ENCODE measurements at places on chromosomes 7 and 10.

DNA sequence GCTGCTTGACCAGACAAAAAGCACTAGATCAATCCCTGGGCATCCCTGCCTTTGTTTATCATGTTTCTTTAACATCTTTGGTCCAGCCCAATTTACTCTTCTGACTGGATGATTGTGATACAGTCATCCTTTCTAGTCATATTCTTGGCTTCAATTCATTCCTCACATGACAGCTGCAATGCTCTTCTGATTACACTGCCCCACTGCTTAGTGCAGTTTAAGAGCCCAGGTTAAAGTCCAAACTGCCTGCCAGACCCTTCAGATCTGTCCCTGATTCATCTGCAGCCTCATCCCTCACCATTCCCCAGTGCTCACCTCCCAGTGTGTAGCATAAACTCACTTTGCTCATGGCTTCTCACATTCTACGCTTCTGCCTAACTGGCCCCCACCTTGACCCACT, 383.8 kb downstream of the TNS3 start:
- no peak for DNase-seq

DNA sequence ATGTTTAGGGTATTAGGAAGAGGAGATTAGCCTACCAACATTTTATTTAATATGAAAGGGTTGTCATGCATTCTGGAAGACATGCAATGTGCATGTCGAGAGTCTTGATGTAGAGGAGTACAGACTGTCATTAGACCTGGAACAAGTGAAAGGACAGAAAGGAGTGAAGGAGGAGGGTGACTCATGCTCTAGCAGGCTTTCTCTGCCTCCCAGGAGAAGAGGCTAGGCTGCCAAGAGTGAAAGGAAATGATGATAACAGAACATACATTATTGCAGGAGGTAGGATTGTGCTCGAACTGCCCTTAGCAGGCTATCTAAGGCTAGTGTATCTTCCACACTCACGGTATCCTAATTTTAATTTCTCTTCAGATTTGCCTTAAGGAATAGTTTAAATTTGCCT, 228.8 kb downstream of the EXOC4 start:
- DNase-seq, result peak; percentile 70

DNA sequence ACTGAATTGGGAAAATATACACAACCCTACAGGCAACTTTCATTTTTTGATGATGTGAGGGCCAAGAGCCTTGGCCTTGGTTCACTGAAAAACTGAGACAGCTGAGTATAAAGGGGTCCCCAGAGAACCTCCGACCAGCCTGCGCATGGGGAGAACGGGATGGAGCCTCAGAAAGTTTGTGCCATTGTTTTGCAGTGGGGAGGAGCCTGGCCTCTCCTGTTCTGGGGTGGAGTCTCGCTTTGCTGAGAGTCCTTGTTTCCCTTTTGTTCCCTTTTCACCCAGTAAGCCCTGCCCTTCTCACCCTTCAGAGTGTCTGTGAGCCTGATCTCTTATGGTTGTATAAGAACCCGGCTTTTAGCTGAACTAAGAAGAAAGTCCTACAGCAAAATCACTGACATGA, 193.2 kb upstream of the AKR1E2 start:
- DNase-seq, result no peak

DNA sequence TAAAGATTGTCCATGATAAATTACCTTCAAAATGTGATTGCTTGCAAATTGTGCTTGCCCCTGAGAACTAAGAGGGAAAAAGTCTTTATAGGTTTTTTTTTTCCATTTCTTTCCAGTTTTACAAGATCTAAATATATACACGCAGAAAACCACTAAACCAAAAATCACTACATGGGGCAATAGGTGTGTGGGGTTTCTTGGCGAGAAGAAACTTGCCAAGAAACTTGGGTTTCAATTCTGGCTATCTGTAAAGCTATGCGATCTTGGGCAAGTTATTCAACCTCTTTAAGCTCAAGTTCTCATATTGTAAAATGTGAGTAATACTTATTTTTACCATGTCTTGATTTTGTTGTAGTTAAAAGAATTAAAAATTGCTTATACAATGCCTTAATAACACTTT, 17.0 kb downstream of the CUBN start:
- no peak for DNase-seq

DNA sequence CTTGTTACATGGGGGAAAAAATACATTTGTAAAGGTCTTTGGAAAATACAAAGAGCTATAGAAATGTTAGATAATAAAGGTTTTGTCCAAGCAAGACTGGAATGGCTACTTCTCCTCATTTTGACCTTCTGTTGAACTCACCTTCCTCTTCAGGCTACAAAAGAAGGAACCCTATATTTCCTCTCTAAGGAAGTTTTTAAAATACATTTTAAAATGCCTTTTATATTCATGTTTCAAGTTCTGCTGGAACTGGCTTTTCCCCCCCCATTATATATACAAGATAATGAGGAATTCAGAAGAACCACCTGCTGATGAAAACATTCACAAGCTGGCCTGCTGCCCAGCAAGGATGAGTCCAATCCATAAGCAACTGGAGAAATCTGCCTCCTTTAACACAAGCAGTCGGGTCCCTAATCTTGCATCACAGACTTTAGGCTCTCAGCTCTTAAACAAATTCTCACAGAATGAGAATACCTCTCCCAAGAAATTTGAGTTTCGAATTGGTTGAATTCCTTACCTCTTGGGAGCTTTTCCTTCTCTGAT, 44.6 kb downstream of the MTERF1 start:
- no peak for DNase-seq

- DNase-seq, result no peak
These were observed 22.0 kb upstream of the CUX1 start for GRCh38 chr7:101795461-101795860.

DNA sequence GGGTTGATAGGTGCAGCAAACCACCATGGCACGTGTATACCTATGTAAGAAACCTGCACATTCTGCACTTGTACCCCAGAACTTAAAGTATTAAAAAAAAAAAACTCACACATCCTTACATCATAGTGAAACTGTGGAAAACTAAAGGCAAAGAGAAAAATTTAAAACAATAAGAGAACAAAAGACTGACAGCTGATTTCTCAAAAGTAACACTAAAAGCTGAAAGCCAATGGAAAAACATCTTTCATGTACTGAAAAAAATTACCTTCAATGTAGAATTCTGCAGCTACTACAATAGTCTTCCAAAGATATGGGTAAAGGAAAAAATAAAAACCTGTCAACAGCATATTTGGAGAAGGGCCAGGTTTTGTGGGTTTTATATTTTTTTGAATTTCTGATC, 729.1 kb upstream of the NRP1 start:
- no peak for DNase-seq

- no peak for DNase-seq
These were observed 806 bp upstream of the VIPR2 start for GRCh38 chr7:159145490-159145855.

DNA sequence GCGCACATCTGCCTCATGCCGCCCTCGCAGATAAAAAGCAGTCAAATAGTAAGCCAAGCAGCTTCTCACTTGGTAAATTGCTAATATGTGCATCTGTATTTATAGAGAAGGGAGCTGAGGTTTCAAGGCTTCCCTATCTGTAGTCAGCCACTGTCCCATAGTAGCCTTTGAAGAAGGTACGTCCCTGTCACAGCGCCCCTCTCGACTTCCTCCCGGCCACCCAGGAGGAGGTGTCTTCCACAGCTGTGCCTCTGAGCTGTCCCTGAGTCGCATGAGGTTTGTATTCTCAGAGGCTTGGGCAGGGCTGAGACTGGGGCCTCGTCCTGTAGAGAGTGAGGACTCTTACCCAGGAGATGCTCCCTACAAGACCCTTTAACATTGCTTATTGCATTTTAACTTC, 49.0 kb downstream of the SPOCK2 start:
- no peak for DNase-seq

DNA sequence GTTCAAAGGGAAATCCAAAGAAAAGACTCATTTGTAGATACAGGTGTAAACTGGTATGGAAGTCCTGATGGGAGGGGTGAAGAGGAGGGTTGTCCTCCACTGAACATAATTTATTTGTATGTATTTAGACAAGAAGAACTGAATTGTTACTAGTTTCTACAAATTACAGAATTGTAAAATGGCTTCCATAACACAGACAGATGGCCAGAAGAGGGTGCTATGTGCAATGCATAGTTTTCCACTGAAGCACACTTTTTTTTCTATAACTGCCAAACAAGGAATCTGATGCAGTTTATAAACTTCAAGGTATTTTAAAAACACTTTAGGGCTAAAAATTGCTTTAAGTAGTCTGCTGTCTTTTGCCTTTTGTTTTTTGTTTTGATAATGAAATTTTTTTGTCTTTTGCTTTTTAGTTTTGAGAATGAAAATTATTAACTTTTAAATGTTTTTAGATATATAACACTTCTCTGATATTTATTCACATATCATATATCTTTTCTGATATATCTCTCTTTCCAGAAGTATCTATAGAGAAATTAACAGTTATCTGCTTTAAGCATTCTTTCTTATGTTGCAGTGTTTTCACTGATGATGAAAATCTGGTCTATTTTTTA, 58.5 kb downstream of the PHYHIPL start:
- peak; percentile 65 for DNase-seq

DNA sequence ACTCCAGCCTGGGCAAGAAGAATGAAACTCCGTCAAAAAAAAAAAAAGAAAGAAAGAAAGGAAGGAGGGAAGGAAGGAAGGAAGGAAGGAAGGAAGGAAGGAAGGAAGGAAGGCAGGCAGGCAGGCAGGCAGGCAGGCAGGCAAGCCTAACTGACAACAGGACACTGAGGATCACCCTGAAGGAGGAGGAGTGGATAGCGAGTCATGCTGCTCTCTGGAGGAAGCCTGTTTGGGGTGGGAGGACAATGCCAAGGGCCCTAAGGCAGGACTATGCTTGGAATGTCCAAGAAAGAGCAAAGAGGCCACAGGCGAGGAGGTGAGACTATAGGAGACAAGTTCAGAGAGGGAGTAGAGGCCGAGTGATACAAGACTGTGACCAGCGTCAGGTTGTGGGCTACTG, 107.0 kb upstream of the PARD3 start:
- DNase-seq, result no peak

DNA sequence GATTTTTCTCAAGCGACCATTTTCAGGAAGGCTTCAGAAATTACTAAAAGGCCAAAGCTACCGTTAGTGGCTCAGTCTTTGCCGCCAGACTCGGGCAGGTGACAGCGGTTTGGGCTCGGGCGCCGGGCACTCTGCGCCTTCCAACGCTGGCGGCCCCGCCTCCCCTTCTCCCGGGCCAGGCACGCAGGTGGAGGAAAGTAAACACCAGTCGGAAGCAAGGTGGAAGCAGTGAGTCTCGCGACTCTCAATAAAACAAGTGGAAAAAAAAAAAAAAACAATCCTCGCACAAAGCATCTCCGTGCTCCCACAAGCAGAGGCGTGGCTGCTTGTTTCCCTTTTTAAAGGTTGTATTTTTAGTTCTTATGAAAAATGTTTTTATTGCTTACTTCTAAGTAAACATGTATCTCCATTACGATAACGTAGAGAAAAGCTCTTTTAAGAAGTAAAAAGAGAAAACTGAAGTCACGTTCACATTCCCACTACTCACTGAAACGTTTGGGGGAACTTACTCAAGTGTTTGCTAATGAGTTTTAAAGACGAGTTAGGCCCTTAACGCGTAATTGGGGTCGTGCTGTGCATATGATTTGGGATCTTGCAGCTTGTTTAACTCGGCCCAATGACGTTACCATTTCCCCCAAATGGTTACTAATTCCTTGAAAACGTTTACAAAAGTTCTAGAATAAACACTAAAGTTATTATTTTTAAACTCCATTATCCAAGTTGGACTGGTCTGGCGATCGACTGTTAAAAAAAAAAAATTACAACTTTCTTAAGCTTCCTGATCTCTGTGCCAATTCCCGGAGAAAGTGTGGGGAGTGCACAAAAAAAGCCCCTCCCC, 864 bp downstream of the CDCA7L start:
- DNase-seq, result peak; percentile 60

DNA sequence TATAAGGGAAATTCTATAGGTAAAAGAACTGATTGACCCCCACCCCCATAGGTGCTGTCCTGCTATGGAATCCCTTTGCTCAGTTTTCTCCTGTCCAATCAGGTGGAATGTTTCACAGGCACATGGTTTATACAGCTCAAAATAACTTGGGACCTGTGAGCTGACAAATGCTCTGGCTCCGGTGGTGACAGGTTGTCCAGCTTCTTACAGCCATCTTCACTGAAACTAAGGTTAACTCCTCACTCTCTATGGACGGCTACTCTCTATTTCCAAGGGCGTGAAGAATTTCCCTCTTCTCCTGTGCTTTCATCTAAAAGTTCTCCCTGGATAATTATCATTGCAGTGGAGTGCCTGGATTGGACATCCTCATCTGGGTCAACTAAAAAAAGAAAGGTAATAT, at the start of gene MYPN:
Gene MYPN (plus strand): TSS at position 158 of the 400 bp plus-strand sequence. CDS start 11,951 bp downstream, outside the sequence.
- DNase-seq, result no peak

GRCh38 chr10:130555411-130555750, 419.2 kb downstream of the GLRX3 start:
- no peak for DNase-seq

- DNase-seq, result no peak
These were observed 2.4 kb upstream of the FGF8 start for GRCh38 chr10:101778151-101778780.

GRCh38 chr7:118974836-118975235, 750.3 kb downstream of the ANKRD7 start:
- DNase-seq, result no peak

DNA sequence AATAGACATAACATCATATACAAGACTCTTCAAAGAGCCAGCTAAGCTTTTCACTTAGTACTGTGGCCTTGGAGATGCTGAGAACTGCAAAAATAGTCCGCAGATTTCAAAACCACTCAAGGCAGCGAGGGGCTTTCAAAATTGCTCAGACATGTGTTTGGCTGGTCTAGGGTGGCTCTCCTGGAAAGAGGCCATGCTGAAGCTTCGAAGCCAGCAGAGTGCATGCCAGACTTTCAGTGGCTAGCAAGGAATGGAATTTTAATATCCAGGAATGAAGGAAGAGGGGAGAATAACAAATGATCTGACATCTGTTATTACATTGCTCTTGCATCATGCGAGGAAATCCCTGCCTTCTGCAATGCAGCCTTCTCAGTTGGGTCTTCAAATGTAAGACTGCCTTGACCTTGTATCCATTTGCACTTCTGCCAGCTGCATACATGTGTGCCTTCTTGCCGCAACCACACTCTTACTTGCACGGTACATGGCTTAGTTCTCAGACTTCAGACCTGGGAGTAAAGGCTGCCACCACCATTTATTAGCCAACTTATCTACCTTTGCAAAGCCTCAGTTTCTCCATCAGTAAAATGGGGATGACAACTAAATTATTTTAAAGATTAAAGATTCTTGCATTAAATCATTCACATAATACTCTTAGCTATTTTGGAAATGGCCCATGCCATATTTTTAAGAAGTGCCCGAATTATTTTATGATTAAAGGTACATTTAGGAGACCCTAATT, 55.9 kb downstream of the ITIH5 start:
- peak; percentile 5 for DNase-seq

DNA sequence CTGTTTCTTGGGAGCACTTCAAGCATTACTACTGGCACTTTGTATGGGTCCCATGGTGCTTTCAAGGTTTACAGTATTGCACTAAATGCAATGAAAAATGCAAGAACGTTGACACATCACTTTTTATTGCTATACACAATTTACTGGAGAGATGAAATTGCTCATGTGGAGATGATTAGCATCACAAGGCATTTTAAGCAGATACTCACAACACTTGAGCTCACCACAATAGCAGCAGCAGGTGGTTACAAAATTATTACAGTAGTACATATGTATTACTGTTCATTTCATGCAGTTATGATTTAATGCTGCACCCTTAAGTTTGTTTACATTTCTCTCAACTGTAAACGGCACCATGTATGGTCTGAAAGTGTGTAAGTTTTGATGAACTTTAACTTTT, 537.7 kb downstream of the GRM8 start:
- DNase-seq, result no peak
